ENCODE measurements at places on chromosomes 2 and 18.

DNA sequence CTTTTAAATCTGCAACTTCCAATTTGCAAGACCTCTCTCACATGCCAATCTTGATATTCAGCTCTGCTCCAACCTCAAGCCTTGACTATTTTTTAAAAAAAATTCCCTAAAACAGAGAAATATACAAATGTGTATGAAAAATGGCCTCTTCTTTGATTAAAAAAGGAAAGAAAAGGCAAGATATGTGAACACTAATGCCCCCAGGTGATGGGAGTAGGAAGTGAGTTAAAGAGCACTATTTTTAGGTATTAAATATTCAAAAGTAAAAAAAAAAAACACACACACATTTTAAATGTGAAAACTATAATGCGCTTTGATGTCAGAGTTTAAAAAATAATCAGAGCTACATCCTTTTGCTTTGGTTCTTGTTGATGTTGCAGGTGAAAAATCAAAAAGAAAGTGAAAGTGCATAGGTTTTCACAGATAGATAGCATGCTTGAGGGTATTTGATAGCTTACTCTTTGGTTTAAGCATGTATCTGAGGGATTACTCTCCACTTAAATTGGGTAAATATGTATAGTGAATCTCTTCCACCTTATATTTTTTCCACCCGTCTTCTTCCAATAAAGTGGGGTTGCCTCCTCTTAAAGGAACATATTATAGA, 406.0 kb upstream of the POU3F3 start:
- no peak for DNase-seq

- DNase-seq = no peak
Measured at GRCh38 chr2:58540681-58541080, 299.6 kb upstream of the FANCL start.

DNA sequence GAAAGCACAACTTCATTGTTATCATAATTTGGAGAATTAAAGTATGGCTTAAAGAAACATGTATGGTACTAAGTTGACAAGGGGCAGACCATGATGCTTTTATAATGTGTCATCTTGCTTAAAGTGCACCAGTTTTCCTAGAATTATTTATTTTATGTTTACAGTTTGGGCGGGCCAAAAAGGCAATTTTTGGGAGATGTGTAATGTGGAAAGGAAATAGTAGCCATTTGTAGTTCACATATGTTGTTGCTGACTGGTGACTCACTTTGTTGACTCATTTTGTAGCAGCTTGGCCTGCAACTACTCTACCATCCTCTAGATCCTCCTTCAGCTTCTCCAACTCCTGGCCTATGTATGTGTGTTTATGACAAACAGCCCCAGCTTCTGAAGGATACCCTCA, 7.7 kb downstream of the ZSCAN30 start:
- DNase-seq = no peak

DNA sequence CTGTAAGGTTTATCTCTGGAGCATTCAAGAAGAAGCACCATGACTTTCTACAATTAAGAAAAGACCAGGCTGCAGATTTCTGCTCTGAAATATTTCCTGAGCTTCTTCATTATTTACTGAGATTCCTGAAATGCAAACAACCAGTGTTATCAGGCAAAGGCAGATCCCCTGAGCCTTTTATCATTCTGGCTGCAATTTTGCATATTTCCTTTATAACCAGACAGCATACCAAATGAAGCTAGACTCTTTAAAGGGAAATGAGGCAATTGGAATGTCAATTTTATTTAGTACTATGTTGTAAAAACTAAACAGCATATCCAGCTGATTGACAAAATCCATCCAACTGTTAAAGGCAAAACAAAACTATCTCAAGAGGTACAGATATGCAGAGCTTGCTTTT, 372.5 kb downstream of the RIT2 start:
- DNase-seq = no peak

GRCh38 chr2:112588611-112589045, 4.2 kb downstream of the CHCHD5 start:
- DNase-seq = no peak

DNA sequence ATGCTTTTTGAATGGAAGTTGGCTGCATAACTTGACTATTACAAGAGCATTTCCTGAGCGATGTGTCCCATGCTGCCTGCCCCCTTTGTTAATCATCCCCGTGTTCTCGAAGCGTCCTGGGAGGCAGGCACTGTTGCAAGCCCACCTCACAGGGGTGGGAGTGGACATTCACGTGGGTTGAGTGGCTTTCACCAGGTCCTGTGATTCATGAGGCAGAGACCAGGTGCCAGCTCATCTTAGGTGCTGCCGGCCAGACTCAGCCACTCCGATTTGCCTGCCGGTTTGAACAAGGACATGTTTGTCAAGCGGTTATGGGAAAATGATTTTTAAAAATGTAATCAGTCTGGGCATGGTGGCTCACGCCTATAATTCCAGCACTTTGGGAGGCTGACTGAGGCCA, 112.5 kb downstream of the ZNF532 start:
- DNase-seq = no peak

DNA sequence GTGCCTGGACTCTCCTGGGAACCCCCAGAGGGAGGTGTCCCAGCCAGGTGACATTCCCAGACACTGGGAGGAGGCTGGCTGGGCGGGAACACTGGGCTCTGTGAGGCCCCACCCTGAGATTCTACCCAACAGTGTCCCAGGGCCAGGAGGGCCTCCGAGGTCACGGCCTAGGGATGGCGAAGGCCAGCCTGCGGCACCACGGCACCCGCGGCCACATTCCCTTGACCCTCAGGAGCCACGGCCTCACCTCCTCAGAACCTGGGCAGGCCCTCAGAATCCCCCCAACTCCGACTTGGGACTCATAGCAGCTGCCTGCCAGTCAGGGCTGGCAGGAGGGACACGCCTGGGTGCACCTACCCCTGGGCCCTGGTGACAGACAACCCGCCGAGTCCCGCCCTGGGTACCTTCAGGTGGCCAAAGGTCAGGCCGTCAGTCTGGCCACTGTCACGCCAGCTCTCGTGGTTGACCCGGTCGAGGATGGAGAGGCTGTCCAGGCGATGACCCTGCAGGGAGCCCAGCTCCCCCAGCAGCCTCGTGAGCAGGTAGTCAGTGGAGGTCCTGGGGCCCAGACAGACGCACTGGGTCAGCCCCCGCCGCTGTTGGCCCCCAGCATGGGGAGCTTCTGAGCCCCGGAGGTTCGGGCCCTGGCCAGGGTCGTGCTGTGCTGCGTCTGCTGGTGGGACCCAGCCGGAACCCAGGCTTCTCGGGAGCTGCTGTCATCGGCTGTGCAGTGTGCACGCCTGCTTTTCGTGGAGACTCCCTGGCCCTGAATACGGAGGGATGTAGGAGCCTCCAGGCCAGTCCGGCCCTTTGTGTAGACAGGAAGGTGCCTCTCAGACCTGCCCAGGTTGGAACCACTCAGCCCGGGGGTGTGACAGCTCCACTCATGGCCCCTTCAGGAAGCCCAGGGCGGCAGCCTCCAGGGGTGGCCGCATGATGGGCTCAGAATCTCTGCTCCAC, 6.1 kb downstream of the MAB21L4 start:
- DNase-seq = no peak

- DNase-seq = no peak
Measured at GRCh38 chr2:73142937-73143336, 30.2 kb upstream of the RAB11FIP5 start.

DNA sequence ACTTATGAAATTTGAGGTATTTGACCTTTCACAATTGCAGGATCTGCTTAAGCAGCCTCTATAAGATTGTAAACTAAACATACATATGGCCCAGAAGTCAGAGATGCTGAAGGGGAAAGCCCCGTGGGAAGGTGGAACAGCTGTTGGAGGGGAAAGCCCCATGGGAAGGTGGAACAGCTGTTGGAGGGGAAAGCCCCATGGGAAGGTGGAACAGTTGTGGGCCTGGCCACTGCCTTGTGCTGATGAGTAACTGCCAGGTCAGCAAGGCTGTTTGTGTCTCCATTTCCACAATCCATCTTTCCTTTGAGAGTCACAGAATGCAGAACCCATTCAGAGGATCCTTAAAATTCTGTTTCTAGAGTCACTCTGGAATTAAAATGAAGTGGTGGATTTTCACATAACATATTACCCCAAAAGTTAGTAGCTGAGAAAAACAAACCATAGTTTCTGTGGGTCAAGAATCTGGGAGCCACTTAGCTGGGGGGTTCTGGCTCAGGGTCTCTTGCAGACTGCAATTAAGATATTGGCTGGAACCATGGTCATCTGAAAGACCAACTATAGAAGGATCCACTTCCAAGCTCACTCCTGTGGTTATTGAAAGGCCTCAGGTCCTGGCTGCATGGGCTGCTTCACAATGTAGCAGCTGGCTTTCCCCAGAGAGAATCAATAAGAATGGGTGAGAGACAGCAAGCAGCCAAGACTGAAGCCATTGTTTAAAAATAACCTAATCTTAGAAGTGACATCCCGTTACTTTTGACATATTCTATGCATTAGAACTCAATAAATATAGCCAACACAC, 86.6 kb upstream of the CAVIN2 start:
- no peak for DNase-seq

- no peak for DNase-seq
Measured at GRCh38 chr2:155663265-155663664, 669.3 kb downstream of the NR4A2 start.

DNA sequence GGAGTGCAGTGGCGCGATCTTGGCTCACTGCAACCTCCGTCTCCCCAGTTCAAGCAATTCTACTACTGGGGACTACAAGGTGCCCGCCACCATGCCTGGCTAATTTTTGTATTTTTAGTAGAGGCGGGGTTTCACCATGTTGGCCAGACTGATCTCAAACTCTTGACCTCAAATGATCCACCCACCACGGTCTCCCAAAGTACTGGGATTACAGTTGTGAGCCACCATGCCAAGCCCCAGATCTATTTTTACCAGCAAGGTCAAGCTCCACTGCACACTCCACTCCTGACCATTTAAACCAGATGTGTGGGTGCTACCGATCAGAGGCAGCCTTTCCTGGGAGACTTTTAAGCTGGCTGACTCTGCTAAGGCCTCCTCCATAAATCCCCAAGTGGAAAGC, 67.5 kb upstream of the CD226 start:
- no peak for DNase-seq
